ENCODE measurements at places on chromosomes 1 and 21. TPM values are rescaled to one million over a fixed set of nuclear protein-coding genes. Genes with fewer than 3 reads are reported as not detected.

The SIK1 gene
- total RNA-seq: 15.9 TPM

The RIPPLY3 gene
- total RNA-seq: 0.55 TPM

The CCDC185 gene
- not detected for total RNA-seq

The APCS gene
- total RNA-seq: 0.08 TPM

The CFAP141 gene
- not detected for total RNA-seq

The GREM2 gene
- total RNA-seq: 0.07 TPM

The NLRP3 gene
- not detected for total RNA-seq

The LENEP gene
- not detected for total RNA-seq

The NPHS2 gene
- not detected for total RNA-seq

The RGS4 gene
- total RNA-seq: not detected

The MYOG gene
- not detected for total RNA-seq

The CAMK1G gene
- 0.43 TPM for total RNA-seq

The RBM11 gene
- not detected for total RNA-seq

The HSD3B1 gene
- total RNA-seq: not detected

The CR1 gene
- total RNA-seq: not detected

Data from A549 treated with dexamethasone at 1 μM for 4 hours (cell line).